SK-N-MC (cell line): ENCODE measurements at places on chromosomes 16 and 17.

GRCh38 chr17:3732210-3732621 lies 8.5 kb downstream of the HASPIN start:
- DNase-seq: no peak

- DNase-seq: no peak
Measured at GRCh38 chr16:30082545-30083090, 6.8 kb downstream of the PPP4C start.

DNA sequence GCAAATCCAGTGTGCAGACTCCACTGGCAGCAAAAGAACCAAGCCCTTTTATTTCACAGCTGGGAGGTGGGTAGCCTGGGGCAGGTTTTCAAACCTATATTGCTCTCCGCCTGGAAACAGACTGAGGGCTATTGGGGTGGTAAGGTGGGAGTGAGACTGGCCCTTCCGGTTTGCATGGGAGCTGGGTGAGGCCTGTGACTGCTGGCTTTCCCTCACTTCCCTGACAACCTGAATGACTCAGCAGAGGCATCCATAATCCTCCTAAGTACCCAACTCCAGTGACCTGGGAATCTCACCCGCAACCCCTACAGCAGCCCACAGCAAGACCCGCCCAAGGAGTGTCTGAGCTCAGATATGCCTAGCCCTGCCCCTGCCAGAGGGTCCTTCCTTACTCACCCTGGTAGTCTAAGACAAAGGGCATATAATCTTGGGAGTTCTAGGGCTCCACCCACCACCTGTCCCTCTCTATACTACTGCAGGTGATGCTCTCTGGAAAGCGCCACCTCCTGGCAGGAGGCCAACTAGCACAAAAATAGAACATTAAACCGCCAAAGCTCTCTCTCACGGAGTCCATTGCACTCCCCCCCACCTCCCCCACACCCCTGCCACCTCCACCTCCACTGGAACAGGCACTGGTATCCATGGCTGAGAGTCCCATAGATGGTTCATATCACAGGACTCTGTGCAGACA lies 602.0 kb upstream of the C16orf82 start:
- DNase-seq: no peak

DNA sequence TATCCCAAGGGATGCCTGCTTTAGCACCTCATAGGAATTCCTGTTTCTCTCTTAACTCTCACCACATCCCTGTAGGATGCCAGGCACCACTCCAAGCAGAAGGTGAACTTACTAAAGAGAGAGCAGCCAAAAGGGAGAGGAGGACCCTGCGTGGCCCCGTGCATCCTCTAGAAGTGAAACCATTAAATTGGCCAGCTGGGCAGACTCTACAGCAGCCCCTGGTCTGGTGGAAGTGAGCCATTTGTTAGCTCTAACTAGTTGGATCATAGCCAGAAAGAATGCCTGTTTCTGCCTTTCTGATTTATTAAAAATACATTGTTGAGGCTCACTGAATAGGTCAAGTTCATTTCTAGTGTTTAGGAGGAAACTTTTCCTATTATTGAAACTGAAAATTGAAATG lies 22.3 kb downstream of the TMEM11 start:
- DNase-seq: no peak

- no peak for DNase-seq
Measured at GRCh38 chr17:72766761-72767356, 325.6 kb downstream of the SLC39A11 start.

DNA sequence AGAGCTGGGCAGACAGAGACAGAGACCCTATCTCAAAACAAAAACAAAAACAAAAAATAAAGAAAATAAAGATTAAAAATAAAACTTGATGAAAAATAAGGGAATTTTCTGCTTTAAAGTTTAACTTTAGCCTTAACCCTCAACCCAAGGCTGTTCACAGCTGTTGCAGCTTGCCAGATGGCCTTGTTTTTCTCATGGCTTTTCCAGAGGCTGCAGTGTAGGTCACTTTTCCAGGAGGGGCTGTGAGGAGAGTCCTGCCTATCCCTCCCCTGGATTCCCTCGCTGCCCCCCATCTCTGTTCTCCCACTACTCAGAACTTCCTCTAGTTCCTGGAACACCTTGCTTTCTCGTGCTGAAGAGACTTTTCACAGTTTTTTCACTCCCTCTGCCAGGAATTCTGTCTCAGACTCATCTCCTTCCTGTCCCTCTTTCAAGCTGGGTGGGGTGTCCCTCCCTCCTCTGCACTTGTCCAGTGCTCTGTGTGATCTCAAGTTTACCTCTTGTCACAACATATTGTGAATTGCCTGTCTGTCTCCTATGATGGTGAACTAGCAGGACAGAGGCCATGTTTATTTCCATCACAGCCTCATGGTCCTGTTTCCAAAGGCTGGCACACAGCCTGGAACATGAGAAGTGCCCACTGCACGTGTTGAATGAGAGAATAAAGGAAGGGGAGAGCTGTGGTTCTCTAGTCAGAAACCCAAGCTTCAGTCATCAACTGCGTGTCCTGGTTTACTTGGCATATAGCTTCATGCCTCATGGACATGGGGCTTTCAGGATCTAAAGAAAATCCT lies 69.9 kb upstream of the MSI2 start:
- no peak for DNase-seq

- no peak for DNase-seq
Measured at GRCh38 chr16:56864960-56865359, at the start of gene SLC12A3. SLC12A3 (plus strand) TSS chr16:56865207; CDS start chr16:56865236, 29 bp downstream.

- no peak for DNase-seq
Measured at GRCh38 chr16:31568577-31569359, 41.1 kb downstream of the AHSP start.

- no peak for DNase-seq
Measured at GRCh38 chr17:82856361-82856760, 16.5 kb upstream of the ZNF750 start.

GRCh38 chr16:66523861-66524354 lies 26.0 kb downstream of the TK2 start:
- DNase-seq: no peak

GRCh38 chr16:67873435-67874370 lies 851 bp downstream of the EDC4 start:
- no peak for DNase-seq

DNA sequence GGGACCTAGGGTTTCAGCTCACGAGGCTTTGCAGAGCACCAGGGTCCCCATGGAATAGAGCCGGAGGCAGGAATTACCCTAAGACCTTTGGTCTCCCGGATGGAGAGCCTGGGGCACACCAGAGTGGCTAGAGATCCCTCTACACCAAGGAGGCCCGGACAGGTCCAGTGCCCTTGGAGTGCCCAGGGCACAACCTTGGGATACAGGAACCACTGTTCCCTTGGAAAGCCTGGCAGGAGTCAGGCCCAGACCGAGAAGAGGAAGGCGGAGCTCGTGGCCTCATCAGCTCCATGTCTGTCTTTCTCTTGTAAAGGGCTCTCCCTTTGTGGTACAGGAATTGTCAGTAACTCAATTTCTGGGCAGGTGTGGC lies 3.8 kb upstream of the DBNDD1 start:
- no peak for DNase-seq

DNA sequence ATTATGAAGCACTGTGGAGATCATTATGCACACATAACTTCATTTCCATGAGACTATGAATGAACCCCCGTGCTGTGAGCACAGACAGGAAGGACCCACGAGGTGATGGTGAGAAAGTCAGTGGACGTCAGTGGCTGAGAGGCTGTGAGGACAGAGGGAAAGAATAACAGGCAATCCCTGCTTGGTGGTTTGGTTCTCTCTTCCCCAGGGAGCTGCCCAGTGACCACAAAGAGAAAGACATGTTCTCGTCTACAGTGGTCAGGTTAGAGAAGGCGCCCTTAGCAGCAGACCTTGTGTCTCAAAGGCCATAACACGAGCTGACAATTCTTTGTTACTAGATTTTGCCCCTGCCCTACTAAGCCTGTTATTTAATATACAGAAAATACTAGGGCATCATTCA lies 609.2 kb downstream of the TOX3 start:
- no peak for DNase-seq

GRCh38 chr17:65047941-65048340 lies 8.6 kb downstream of the GNA13 start:
- no peak for DNase-seq

- DNase-seq: no peak
Measured at GRCh38 chr17:35752471-35752870, 568 bp downstream of the GAS2L2 start.

DNA sequence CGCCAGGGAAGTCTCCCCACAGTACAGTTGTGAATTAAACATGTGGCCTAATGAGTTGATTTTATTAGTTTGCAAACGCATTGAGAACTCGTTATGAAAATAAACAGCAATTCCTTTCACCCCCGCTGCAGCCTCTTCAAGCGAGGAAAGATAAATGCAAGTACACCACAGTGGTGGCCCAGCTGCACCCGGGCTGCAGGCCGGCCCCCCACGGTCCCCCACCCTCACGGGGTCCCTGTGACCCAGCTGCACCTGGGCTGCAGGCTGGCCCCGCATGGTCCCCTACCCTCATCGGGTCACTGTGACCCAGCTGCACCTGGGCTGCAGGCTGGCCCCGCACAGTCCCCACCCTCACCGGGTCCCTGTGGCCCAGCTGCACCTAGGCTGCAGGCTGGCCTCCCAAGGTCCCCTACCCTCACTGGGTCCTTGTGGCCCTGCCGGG lies 32.2 kb downstream of the SDK2 start:
- DNase-seq: no peak

DNA sequence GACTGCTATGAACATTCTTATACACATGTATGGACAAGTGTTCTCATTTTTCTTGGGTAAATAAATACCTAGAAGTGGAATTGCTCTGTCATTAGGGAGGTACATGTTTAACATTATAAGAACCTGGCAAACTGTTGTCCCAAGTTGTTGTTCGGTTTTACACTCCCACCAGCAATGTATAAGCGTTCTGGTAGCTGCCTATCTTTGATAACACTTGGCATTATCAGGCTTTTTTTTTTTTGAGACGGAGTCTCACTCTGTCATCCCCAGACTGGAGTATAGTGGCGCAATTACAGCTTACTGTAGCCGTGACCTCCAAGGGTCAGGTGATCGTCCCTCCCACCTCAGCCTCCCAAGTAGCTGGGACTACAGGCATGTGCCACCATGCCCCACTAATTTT lies 16.3 kb downstream of the ATAD5 start:
- DNase-seq: no peak

DNA sequence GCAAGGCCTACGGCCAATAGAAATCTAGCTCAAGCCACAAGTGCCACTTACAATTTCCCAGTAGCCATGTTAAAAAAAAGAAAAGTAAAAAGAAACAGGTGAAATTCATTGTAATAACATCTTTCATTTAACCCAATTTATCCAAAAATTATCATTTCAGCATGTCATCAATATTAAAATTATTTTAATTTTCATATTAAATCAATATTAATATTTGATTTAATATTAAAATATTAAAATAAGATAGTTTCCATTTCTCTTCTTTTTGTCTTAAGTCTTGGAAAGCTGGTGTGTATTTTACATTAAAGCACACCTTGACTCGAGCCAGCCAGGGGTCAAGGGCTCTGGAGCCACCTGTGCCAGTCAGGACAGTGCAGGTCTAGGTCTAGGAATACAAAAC lies 12.7 kb upstream of the C16orf74 start:
- DNase-seq: no peak

GRCh38 chr17:55730808-55731207 lies 8.1 kb upstream of the TMEM100 start:
- no peak for DNase-seq

- DNase-seq: no peak
Measured at GRCh38 chr16:84766978-84767773, 52.6 kb upstream of the CRISPLD2 start.

- no peak for DNase-seq
Measured at GRCh38 chr17:60086818-60087591, 8.3 kb upstream of the HEATR6 start.

DNA sequence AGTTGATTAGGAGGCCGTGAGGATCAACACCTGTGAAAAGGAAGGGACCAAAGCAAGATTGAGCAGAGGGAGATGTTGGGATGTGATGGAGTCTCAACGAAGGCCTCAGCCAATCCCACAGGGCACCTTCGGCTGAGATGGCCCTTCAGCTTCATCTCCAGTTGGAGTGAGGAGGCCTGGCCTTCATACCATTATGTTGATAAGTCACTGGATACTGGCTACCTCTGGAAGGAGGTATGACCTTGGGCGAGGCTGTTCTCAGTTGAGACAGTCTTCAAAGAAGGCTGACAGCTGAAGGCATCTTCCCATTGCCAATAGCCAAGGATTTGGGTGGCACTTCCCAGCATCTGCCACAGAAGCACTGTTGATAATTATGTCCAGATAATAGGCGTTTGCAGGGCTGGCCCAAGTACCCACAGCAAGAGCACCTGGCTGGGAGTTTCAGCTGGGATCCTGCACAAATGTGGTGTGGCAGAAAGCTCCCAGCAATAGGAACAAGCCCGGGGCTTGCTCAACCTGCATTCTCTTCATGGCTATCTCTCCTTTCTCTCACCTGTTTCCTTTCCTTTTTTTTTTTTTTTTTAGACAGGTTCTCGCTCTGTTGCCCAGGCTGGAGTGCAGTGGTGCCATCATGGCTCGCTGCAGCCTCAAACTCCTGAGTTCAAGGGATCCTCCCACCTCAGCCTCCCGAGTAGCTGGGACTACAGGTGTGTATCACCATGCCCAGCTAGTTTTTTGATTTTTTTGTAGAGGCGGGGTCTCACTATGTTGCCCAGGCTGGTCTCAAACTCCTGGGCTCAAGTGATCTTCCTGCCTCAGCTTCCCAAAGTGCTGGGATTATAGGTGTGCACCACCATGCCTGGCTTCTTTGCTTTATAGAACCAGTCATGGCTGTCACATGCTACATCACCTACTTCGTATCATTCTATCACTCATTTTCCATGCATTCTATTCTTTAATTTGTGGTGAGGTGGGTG lies 18.2 kb upstream of the MAP3K14 start:
- no peak for DNase-seq

DNA sequence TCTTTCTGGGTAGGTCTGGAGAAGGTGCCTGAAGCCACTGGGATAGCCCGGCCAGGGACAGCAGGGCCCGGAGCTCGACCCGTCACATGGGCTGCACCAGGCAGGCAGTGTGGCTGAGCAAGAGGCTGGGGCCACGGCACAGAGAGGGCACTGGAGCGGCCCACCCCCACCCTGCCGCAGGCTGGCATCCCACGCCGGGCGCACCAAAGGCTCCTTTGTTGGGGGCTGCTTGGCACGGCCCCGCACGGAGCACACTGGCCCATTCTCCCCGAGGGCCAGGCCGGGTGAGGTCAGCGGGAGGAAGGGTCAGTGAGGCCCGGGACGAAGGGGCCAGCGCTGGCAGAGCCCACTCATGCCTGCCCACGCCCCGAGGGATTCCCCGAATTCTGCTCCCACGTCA lies 36.5 kb upstream of the PVALEF start:
- DNase-seq: no peak
